ENCODE measurements at places on chromosomes 12 and 14.

GRCh38 chr14:46215801-46216200 is 435.8 kb downstream of the RPL10L start:
- no peak for DNase-seq

GRCh38 chr14:62722406-62722805 is 322.9 kb downstream of the KCNH5 start:
- DNase-seq: no peak

- DNase-seq: peak; percentile 29
Observed at GRCh38 chr12:12171991-12172511, 94.8 kb downstream of the LRP6 start.

GRCh38 chr14:85662096-85662495 is 132.2 kb downstream of the FLRT2 start:
- no peak for DNase-seq

DNA sequence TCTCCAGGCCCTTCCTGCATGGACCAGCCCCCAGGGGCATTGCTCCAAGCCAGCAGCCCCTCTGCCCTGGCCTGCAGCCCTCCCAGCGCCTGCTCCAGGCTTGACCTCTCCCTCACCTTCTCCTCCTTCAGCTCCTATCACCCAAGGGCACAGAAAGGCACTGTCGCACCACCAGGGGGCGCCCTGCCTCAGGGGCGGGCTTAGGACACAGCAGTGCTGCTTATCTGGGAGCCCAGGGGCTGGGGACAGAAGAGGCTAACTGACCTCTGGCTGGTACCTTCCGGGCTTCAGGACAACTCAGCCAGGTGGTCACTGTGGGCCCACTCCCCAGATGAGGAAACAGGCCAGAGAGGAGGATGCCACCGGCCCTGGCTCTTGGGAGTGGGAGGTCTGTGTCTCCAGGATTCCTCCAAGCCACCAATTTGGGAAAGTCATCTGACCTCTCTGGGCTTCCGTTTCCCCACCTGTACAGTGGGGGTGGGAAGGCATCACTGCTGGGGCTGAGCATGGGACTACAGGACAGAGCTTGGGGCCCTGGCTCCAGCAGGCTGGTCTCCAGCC is 25.3 kb upstream of the GPR132 start:
- DNase-seq: peak; percentile 87

DNA sequence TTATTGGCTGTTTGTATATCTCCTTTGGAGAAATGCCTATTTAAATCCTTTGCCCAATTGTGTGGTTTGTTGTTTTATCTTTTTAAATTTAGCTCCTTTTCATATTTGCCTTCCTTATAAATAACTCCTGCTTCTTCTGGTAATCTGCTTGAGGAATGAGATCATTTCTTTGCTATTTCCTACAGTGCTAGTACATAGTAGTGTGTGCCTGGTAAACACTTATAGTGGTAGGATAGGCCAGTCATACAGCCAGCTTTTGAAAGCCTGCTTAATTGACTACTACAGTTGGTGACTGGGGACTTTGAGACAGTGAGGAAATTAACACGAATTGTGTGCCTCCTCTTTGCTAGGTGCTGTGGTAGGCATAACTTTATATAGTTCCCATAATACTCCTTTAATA is 68.7 kb downstream of the BORCS5 start:
- DNase-seq: no peak

DNA sequence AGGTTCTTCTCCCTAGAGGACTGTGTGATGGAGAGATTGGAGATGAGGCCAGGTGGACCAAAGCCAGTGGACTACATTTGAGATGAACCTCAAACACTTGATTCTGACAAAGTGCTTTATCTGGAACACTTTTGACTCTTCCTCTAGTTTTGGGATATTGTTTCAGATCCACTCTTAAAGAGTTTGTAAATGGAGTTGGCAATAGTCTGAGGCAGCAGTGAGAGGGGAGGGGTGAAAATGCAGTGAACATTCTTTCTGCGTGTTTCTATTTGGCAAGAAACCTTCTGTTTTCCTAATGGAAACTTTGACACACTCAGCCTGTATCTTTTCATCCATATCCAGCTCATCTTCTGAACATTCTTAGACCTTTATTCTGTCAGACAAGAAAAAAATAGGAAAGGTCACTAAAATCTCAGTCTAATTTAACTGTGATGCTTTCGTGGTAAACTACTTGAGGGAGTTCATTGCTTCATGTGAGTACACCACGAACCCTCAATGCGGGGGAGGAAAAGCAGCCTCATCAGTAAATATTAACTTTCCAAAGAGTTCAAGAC is 57.4 kb upstream of the KCNJ8 start:
- DNase-seq: no peak

DNA sequence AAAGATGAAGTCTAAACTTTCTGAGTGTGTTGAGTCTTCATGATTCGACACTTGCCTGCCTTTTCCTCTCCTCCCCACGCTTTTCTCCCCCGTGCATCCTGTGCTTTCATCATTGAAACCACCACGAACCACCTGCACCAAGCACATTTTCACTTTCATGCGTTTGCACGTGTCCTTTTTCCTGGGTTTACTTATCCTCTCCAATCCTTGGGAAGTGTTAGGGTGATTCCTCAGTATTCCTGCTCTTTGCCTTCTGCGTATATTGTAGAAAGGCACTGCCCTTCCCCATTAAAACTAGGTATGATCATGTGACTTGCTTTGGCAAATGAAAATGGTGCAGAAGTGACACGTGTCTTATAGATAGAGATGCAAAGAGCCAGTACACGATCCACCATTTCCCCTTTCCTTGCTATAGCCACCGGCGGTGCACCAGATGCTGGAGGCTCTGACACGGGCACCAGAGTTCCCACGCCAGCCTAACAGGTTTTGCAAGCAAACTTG is 106.6 kb downstream of the BRMS1L start:
- DNase-seq: no peak

DNA sequence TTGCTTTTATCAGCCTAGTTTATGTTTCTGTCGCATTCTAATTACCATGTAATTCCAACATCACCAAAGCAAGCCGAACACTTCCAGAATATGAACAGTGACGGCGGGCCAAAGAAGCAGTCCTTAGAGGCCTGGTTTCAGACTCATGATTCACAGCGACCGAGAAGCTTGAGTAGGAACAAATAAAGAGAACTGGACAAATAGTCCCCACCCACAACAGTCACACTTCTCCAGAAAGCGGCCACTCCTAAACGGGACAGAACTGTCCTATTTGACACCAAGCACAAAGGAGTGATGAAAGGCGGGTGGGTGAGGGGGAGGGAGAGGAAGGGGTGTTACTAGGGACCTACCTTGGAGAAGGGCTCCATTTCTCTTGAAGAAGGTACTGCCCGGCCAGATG is 136.4 kb downstream of the FOXN3 start:
- DNase-seq: no peak

DNA sequence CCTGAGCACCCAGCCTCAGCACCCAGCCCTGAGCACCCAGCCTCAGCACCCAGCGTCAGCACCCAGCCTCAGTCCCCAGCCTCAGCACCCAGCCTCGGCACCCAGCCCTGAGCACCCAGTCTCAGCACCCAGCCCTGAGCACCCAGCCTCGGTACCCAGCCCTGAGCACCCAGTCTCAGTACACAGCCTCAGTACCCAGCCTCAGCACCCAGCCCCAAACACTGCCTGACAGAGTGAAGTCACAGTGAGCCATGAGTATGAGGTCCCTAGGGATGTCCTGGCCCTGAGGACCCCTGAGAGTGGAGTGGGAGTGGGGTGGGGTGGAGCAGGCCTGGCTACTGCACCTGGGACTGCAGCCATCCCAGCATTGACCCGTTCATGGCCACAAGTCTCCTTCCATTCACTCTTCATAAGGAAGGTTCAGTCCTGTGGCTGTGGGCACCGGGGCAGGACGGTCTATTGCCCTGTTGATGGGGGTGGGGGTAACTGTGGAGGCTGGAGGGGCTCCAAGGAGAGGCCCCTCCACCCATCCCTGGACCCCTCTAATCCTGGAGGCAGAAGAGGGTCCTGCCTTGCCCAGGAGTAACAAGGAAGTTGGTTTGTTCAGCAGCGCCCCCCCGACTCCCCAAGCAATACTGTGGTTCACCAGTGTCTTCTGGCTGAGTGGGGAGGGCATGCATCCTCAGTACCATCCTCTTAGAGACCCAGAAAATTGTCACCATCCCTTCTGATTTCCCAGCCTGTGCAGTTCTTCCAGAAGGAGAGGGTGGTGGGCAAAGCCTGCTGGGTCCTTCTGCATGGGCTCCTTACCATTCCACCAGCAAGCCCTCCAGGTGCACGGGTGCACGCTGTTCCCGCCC is 140.5 kb downstream of the ADGRD1 start:
- no peak for DNase-seq

DNA sequence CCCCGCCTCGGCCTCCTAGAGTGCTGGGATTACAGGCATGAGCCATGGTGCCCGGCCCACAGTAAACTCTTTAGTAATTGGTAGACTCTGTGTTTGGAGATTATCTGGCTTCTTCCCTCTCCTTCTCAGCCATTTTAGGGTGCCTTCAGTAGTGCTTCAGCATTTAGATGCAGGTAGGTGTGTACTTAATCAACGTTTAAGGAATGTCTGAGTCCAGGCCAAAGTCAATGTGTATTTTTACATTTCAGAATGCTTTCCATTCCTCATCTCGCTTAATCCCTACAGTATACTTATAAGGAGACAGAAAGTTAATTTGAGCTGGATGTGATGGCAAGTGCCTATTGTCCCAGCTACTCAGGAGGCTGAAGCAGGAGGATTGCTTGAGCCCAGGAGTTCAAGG is 20.5 kb upstream of the MGP start:
- DNase-seq: no peak

DNA sequence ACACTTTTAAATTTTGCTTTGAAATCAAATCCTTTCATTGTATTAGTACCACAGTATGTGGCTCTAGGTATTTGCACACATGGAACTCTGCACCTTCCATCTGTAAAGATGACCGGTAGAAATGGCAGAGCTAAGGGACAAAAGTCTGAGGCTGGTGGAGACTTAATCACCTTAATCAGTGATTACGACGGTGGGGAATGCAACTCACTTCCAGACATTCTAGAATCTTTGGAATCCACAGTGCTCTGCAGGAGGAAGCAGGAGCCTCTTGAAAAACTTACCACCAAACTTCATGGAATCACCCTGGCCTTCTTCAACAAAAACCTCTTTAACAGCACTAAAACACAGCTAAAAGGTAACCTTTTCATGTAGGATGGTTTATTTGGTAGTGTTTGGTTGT is 3.9 kb upstream of the DACT1 start:
- no peak for DNase-seq

- no peak for DNase-seq
Observed at GRCh38 chr12:119621878-119622277, 28.3 kb downstream of the TMEM233 start.

GRCh38 chr12:93127107-93127560 is 198.0 kb upstream of the EEA1 start:
- DNase-seq: no peak

DNA sequence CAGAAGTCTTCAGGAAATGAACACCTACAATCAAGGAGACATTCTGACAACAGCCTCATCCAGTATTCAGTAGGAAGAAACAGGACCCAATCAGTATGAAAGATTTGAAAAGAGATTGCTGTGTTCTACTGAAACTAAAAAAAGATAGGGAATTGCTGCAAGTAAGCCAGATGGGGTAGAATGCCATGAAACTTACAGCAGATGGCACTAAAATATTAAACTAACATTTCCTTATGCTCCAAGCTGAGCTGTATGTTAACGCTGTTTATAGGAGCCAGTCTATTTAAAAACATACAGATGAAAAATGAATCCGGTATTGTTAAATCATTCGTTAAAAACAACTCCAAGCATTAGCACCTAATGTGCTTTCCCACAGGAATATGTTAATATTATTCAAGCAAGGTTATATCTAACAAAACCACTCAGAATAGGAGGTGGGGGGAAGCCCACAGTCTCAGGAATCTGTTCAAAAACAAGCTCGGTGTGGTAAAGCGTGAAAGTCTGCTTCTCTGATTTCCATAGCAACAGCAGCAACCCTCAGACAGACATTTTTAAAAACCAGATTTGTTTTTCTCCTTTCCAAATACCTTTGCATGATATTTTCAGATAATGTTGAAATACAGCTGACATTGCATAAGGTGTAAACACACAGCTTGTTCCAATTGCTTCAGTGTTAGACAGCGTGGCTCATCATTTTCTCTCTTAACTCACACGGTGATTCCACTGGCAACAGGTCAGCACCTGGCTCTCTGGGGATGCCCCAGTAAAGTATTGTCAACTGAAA is 131.4 kb upstream of the CCDC175 start:
- DNase-seq: no peak

DNA sequence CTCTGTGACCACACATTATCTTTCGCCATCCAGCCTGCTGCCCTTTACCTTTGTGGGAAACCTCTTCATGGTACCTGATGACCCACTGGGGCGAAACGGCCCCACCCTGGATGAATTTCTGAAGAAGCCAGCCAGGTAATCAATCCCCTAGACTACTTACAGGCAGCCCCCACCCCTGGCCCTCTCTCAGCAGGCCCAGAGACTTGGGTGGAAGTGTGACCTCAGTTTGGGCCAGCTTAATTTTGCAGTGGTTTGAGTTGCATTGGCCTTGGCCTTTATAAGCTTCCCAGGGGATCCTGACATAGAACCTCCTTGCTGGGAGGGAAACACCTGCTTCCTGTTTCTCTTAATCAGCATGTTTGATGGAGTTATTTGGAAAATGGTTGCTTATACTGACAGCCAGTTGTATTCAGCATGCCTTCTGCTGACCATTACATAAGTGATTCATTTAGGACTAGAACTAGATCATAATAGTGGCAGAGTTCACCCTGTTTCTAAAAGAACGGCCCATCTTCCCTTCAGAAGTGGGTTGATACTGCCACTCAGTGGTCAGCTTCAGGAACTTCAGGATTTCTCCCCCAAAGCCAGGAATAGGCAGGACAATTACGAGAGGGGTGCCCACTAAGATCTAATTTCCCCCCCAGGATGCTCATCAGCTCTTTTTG is 6.1 kb downstream of the SDR39U1 start:
- peak; percentile 76 for DNase-seq

- DNase-seq: peak; percentile 49
Observed at GRCh38 chr12:7832059-7832696, 40.5 kb downstream of the SLC2A14 start.

DNA sequence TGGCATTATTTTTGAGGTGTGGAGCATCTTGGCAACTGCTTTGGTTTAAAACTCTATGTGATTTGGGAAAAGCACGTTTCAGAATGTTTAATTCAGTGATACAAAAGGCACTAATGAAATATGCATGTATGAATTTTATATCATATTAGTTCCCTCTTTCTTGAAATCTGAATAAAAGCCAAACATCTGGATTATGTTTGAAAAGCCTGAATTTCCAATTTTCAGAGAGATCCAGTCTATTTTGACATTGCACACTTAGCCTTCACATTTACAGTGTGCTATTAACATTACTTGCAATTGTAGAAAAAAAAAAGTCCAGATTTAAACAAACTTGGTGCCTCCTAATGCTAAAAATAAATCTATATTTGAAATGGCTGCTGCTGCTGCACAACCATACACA is 219.1 kb upstream of the NPAS3 start:
- DNase-seq: no peak

DNA sequence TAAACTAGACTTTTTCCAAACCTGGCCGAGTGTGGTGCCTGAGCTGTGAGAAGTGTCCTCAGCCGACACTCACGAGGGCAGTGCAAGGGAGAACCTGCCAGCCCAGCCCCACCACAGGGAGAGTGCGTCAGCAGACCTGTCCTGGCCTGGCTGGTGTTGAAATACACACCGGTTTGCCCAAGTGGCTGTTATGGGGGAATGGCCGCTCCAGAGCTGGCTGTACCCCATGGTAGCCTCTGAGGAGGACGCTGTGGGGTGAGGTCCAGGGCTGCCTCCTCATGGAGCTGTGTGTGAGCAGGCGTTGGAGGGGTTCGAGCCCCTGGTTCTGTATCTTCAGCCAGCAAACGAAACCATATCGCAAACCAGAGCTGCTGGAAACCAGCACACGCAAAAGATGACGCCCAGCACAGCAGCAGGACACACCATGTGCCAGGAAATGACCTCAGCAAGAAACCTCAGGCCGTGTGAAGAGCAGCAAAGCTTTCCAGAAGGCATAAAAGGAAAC is 9.4 kb downstream of the ANKRD9 start:
- no peak for DNase-seq

All from HT-29 (cell line).